ENCODE measurements at places on chromosomes 5 and 9.

- DNase-seq = no peak
Observed at GRCh38 chr5:83760579-83760978, 39.9 kb upstream of the HAPLN1 start.

DNA sequence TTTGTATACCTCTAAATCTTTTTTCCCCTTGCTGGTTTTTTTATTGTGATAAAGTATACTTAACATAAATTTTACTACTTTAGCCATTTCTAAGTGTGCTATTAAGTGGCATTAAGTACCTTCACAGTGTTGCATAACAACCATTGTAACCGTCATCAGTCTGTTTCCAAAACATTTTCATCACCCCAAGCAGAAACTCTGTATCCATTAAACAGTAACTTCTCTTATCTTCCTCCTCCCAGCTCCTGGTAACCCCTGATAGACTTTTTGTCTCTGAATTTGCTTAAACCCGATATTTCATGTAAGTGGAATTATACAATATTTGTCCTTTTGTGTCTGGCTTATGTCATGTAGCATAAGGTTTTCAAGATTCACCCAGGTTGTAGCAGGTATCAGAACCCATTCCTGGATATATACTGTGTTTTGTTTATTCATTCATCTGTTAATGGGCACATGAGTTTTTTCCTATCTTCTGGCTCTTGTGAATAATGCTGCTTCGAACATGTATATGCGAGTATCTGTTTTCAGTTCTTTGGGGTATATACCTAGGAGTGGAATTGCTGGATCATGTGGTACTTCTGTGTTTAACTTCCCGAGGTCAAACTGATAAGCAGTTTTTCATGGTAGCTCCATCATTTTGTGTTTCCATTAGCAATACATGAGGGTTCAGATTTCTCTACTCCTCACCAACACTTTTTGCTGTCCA is 66.4 kb downstream of the EHMT1 start:
- DNase-seq = no peak

- no peak for DNase-seq
Observed at GRCh38 chr5:98902733-98903132, 26.1 kb downstream of the CHD1 start.

GRCh38 chr5:178467568-178468195 is 122.5 kb downstream of the COL23A1 start:
- DNase-seq = no peak

DNA sequence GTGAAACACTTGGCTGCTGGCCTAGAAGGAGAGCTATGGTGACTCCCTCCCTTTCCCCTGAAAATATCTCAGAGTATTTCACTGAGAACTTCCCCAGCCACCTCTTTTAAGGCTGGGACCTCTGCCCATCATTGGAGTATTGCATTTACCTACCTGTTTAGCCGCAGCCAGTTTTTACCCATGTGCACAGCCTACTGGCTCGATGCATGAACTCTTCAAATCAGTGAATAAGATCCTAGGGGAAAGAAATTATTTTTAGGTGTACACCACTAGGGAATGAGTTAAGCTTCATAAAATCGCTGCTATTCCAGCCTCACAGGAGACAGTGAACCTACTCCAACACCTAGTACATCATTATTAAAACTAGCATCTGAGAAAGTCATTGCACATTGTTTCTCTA is 16.8 kb upstream of the FAM174A start:
- DNase-seq = no peak

- DNase-seq = peak; percentile 41
Observed at GRCh38 chr5:132019857-132020555, 8.5 kb upstream of the ACSL6 start.

GRCh38 chr5:135451581-135452320 is 400 bp downstream of the TIFAB start:
- DNase-seq = no peak

DNA sequence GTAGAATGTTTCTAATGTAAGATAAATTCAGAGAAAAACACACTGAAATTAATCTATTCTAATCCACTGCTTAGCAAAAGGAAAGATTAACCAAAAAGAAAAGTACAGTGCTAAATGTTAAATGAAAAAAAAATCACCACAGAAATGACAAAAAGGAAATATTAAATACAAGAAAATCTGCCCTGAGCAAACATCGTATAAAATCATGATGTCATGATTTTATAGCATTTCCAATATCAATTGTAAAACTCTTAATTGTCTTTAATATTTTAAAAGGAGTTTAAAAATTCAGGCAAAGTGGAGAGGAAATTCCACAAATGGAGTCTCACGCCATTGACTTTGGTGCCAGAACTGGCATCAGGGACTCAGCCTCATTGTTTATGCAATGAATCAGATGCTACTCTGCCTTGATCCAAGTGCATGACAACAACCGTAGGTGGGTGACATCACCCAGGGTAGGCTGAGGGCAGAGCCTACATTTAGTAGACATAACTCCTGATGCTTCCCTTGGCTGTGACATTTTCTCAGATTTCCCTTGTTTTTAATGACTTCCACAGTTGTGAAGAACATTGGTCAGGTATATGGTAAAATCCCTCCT is 696.8 kb downstream of the SEMA5A start:
- DNase-seq = no peak

- DNase-seq = no peak
Observed at GRCh38 chr5:83285661-83286398, 185.7 kb upstream of the VCAN start.

- DNase-seq = no peak
Observed at GRCh38 chr9:137389428-137389746, 33.6 kb downstream of the EXD3 start.

DNA sequence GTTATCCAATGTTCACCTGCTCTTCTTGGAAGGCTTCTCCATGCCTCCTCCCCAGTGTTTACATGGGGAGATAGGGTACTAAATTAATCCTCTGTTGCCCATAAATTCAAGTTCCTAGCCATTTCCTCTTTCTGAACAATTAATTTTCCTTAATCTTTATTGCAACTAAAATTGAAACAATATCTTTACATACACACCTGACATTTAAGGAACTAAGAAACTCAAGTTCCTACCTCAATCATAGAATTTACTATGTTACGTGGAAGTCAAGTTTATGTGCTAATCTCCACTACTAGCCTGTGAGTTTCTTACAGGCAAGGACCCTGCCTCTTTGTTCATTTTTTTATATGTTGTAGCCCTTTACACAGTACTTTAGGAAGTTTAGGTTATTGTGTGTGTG is 10.1 kb upstream of the ADRB2 start:
- no peak for DNase-seq

- no peak for DNase-seq
Observed at GRCh38 chr9:101458963-101459631, 23.5 kb upstream of the ALDOB start.

- DNase-seq = no peak
Observed at GRCh38 chr9:116153765-116154333, at the start of gene PAPPA. PAPPA (plus strand) TSS chr9:116153791; CDS start chr9:116154173, 382 bp downstream.

- no peak for DNase-seq
Observed at GRCh38 chr9:89475891-89476440, 21.9 kb downstream of the SEMA4D start.

DNA sequence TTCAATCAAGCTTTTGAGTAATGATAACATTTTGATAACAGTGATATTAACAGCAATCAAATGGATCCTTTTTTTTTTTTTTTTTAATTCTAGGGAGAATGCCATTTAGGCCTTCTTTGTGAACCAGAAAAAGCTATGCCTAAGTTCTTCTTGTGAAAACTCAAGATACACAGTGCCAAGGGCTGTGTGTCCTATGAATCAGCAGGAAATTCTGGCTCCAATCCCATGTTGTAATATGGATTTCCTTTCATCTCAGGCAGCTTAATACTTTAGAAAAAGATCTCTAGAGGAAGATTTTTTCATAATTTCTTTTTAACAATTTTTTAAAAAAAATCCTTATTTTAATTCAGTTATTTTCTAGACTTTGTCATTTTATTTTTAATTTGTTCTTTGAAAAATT is 96.1 kb downstream of the NUDT12 start:
- no peak for DNase-seq

DNA sequence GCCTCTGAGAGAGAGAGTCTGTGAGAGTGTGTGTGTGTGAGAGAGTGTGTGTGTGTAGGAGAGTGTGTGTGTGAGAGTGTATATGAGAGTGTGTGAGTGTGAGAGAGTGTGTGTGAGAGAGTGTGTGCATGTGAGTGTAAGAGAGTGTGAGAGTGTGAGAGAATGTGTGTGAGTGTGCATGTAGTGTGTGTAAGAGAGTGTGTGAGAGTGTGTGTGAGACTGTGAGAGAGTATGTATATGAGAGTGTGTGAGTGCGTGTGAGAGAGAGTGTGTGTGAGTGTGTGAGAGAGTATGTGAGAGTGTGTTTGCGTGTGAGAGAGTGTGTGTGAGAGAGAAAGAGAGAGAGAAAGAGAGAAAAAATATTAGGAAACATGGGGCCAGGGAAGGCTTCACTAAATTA is 588.3 kb upstream of the SGCD start:
- DNase-seq = no peak

GRCh38 chr5:109829331-109829730 is 139.6 kb downstream of the MAN2A1 start:
- DNase-seq = no peak

DNA sequence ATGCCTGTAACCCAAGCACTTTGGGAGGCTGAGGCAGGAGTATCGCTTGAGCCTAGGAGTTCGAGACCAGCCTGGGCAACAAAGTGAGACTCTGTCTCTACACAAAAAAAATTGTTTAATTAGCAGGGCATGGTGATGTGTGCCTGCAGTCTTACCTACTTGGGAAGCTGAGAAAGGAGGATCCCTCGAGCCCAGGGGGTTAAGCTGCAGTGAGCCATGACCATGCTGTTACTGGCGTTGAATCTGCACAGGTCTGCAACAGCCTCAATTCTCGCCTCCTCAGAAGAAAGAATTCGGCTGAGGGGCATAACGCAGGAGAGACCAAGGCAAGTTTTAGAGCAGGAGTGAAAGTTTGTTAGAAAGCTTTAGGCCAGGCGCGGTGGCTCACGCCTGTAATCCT is 18.0 kb downstream of the CCT5 start:
- no peak for DNase-seq

DNA sequence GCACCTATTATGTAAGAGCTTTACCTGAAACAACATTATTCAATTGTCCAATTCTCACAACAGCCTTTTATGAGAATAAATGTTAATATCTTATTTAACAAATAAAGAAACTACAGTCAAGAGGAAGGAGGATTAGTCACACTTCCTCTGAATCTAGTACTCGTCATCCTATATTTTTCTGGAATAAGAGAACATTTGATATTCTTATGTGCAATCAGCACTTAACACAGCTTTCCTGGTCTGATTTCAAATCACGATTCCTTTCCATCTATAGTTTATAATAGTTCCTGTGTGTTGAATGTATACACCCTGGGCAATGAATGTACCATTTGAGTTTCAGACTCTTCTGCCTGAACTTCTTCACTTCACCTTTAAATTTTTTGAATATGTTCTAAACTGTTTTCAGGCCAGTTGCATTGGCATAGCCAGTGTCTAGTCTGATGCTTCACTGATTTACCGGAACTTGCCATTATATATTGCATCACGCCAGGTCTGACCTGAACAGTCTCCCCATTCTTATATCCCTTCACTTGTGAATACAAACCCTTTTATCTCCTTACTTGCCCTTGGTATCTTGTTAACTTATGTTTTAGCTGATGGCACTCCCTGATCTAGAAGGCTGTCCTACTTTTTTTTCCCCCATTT is 698.3 kb downstream of the MAT2B start:
- no peak for DNase-seq

DNA sequence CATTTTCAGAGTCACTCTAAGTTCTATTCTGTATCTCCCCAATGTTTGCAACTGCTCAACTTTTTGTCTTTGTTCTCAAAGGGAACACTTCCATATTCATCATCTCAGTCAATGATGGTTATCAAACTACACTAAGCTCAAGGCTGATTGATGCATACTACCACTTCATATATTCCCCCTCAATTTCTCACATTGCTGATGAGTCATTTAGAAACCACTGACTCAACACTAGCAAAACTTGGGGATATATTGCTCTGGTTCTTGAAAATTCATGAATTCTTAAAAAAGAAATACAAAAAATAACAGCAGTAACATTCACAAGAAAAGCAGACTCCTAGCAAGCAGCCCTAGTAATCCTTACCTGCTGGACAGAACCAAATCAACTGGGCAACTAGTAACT is 52.2 kb downstream of the ABHD17B start:
- DNase-seq = no peak

GRCh38 chr5:55742778-55743177 is 4.9 kb downstream of the DDX4 start:
- DNase-seq = no peak

DNA sequence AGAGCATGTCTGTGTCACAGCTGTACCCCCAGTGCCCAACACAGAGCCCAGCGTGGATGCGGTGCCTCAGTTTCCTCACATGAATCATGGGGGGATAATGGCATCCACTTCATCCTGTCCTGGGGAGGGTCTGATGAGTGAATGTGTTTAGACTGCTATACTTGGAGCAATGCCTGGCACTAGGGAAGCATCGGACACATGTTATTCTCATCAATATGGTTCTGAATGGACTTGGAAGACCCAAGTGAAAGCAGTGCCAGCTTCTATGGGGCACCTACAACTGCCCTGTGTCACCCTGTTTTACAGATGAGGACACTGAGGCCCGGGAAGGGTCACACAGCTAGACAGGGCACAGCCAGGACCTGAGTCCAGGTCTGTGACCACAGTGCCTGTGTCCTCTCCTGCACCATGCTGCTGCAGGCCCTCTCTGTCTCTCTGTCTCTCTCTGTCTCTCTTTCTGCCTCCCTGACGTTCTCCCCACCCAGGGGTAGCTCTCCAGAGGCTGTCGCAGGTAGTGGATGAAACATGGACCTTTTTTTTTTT is 42.3 kb upstream of the NEK6 start:
- DNase-seq = no peak

GRCh38 chr9:121233906-121234831 is 32.5 kb upstream of the RAB14 start:
- no peak for DNase-seq

- DNase-seq = no peak
Observed at GRCh38 chr9:114289571-114290481, 33.1 kb upstream of the ORM1 start.

DNA sequence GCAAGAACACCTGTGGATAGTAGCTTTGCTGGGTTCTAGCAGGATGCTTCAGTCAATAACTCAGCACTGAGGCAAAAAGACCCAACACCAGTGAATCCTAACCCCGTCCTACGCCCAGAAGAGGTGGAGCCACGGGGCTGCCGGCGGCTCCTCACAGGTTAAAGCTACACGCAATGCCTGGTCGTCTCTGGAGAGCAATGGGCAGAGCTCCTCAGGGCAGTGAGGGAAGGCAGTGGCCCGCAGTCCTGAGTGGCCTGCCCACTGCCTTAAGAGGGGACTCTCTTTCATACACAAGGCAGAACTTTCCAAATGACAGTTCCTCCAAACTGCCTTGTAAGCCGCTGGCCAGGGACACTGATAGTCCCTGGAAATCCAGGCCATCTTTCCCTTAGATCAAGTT is 244.2 kb upstream of the IRX2 start:
- DNase-seq = no peak

DNA sequence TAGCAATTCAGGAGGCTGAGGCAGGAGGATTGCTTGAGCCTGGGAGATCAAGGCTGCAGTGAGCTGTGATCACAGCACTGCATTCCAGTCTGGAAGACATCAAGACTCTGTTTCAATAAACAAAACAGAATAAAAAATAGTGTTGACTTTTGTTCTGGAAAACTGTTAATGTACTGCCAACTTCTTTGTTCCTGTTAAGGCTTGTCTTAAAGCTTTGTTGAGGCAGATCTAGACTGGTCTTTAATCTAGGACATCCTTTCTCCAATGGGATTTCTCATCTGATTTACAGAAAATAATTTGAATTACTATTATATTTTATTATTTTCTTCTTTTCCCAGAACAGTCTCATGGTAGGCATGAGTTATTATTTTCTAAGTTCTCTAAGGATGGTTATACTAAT is 26.0 kb downstream of the BDP1 start:
- DNase-seq = no peak
